ENCODE measurements at places on chromosomes 16 and 17.
A peak's percentile ranks its signal among the peaks of the same experiment; 100 is the strongest.

GRCh38 chr17:50487213-50488096, 8.8 kb downstream of the RSAD1 start:
- no peak for DNase-seq

- DNase-seq, result no peak
Measured at GRCh38 chr17:56231693-56232092, 78.4 kb downstream of the ANKFN1 start.

GRCh38 chr16:57186872-57187854, 1.0 kb downstream of the RSPRY1 start:
- DNase-seq, result peak; percentile 0

GRCh38 chr16:9778849-9779248, 403.4 kb downstream of the GRIN2A start:
- DNase-seq, result no peak

GRCh38 chr17:3447625-3448024, 14.0 kb upstream of the OR1E2 start:
- DNase-seq, result no peak

DNA sequence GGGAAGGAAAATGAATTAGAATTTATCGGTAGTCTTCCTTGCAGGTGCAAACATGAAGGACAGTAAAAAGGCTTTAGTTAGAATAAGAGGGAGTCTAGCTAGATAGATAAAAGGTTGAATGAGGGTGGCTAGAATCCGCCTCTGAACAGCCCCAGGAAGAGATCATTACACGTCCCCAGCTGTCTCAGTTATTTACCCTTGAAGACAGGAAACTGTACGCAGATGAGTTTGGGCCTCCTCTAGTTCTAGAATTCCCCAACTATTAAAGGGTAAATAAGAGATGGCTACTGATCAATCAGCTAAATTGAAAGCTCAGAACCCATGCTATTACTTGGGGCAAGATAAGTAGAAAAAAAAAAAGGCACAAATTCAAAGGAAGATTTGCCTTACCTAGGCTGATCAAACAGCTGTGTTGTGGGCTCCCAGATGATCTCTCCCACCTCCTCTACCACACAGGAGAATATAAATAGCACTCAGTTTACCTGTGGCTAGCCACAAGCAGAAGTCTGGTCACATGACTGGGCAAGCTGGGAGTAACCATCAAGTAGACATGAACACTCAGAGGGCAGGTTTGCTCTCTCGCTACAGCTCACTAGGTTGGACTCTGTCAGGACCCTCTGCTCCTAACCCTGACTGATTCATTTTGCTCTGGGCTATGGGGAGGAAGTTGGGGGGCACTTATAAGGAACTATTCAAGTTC, 17.0 kb downstream of the FAM117A start:
- DNase-seq, result peak; percentile 27

- no peak for DNase-seq
Measured at GRCh38 chr16:49837688-49838410, 18.1 kb downstream of the ZNF423 start.

DNA sequence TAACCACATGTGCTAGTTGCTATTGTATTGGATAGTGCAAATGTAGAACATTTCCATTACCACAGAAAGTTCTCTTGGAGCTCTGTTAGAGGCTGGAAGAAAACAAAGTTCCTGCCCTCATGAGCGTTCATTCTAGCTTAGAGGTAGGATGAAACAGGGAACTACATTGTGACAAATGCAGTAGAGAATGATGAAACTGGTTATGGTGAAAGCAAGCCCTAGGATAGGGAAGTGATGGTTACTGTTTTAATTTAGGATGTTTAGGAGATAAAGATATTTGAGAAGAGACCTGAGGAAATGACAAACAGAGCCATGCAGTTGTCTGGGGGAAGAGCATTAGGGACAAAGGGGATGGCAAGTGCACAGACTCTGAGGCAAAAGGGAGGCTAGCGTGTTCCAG, 50.7 kb downstream of the AATF start:
- DNase-seq, result no peak

GRCh38 chr17:38564254-38564837, 41.4 kb downstream of the SRCIN1 start:
- DNase-seq, result no peak

GRCh38 chr17:59369031-59369975, 37.8 kb downstream of the YPEL2 start:
- DNase-seq, result no peak

DNA sequence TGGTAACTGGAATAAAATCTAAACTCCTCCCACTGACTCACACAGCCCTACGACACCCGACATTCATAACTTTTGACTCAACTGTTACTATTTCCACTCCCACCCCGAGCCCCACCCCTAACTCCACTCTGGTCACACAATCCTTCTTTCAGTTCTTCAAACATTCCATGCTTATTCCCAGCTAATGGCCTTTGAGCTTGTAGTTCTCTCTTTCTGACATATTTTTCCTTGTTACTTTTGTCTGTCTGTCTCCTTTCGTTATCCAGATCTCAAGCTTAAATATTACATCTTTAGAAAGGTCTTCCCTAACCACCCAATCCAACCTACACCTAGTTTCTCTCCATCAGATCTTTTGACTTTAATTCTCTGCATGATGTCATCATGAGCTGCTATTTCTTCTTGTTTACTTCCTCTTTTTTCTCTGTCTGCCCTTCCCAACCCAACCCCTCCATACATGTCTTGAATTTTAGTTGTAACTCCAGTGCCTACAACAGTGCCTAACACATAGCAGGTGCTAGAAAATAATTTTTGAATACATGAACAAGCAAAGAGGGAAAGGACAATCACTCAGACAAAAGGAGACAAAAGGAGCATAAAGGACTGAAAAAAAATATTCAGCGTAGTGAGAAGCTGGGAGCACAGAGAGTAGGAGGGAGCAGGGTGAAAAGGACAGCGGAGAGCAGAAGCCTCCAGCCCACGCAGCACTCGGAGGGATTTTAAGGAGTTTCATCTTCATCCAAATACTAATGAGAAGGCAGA, 65.2 kb upstream of the SMIM36 start:
- no peak for DNase-seq

- no peak for DNase-seq
Measured at GRCh38 chr17:48499248-48499647, 31.6 kb downstream of the HOXB1 start.

- no peak for DNase-seq
Measured at GRCh38 chr16:49733313-49734009, 122.5 kb downstream of the ZNF423 start.

DNA sequence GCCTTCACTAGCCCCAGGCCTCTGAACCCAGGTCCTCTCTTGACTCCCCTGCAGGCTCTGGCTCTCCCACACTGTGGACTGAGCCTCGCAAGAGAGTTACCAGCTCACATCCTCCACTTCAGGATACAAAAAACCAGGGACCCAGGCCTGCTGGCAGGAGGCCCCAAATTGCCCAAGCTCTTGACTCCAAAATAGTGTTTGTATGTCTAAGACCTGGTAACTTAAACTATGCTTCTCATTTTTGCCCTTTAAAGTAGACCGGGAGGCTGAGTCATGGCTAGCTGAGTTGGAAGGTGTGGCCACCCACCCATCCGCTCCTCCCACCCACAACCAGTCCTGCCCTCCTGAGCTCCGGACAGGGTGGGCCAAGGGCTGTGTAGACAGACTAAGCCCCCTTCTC, 250.0 kb downstream of the SOX9 start:
- no peak for DNase-seq

GRCh38 chr17:51941272-51941671, 217.2 kb downstream of the CA10 start:
- DNase-seq, result no peak

- DNase-seq, result no peak
Measured at GRCh38 chr16:74874123-74874522, 99.5 kb upstream of the FA2H start.

DNA sequence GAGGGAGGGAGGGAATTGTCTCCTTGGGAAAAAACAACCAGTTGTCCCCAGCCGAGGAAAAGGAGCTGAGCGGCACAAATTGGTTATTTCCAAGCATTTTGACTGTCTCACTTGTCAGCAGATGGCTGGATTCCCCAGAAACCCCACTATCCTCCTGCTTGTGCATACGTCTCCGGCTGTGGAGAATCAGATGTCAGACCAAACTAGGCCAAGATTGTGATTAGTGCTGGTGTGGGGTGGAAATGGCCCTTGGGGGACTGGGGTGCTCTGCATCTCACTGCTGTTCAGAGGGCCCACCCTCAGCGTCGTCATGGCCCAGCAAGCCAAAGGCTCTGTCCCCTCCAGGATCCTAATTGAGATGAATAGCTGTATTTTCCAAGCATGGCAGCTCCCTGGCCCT, 131.7 kb upstream of the HSBP1 start:
- no peak for DNase-seq

DNA sequence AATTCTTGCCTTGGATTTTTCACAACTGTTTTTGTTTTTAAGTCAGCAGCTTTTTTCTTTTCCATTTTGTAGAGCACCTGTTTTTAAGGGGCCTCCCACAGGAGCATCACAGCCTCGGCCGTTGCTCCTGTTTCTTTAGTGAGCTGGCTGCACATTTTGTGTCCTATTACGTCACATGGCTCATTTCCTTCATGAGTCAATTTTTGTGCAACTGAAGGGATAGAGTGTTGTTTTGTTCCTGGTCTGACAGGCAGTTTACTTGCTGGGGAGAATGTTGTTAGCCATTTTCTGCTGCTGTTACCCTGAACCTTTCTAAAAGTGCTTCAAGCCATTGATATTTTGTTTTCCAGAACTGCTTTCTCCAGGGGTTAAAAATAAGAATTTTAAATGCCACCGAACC, 45.0 kb upstream of the CRISPLD2 start:
- no peak for DNase-seq

GRCh38 chr17:49013311-49014213, 16.4 kb downstream of the IGF2BP1 start:
- no peak for DNase-seq

GRCh38 chr16:68592466-68593337, 52.4 kb upstream of the CDH3 start:
- no peak for DNase-seq

DNA sequence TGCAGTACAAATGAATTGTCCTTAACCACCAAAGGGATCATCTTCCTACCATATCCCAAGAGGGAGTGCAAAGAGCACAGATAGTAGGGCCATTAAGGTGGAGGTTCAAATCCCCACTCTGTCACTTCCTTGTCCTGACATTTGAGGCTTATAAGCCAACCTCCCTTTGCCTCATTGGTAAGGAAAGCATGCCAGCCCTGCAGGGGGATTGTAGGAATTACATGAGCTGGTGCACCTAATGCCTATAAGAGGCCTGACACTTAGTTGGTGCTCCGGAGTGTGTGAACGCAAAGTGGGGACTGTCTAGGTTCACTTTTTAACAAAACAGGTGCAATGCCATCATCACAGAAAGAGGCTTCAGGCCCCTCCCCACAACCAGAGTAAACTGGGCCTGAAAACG, 374.4 kb downstream of the SNX29 start:
- no peak for DNase-seq

GRCh38 chr16:84637709-84638108, 10.6 kb upstream of the KLHL36 start:
- DNase-seq, result no peak

GRCh38 chr17:64244165-64244564, 18.9 kb downstream of the TEX2 start:
- DNase-seq, result no peak

- DNase-seq, result no peak
Measured at GRCh38 chr17:81516439-81516838, 3.8 kb upstream of the ACTG1 start.

DNA sequence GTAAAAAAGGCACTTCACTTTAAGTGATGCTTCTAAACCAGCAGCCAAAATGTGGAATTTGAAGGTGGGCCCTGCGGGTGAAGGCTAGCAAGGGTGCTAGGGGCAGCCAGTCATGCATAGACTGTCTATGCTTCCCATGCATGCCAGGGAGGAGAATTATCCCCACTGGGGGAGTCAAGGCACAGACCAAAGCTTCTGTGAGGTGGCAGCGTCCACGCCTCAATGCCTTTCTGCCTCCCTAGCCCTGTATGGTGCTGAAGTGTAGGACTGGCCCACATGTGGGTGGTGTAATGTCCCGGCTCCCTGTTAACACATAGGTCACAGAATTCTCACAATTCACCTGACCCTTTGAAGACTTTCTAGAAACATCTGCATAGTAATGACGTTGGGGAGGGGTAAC, 1.9 kb downstream of the HS3ST2 start:
- no peak for DNase-seq

- DNase-seq, result peak; percentile 56
Measured at GRCh38 chr17:39209317-39210092, 9.4 kb downstream of the RPL19 start.

GRCh38 chr16:47052666-47053640, 79.5 kb upstream of the DNAJA2 start:
- no peak for DNase-seq

DNA sequence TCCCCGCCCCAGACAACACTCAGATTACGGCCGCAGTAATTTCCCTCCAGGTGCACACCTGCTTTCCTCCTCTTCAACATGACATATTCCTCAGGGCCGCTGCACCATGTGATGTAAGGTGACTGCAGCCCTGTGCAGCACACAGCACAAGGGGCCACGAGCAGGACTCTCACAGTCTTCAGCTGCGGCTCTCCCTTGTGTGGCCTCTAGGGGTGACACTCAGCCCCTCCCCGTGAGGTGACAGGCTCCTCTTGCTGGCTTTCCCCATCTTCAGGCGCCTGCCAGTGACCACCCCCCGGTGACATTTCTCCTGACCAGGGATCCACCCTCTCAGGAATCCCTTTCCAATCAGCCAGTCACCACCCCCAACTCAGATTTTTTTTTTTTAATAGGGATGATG, 31.3 kb upstream of the ABCC3 start:
- no peak for DNase-seq

- no peak for DNase-seq
Measured at GRCh38 chr17:59492091-59492451, 73.3 kb upstream of the DHX40 start.

- DNase-seq, result no peak
Measured at GRCh38 chr17:59845595-59846393, 46.9 kb downstream of the TUBD1 start.

DNA sequence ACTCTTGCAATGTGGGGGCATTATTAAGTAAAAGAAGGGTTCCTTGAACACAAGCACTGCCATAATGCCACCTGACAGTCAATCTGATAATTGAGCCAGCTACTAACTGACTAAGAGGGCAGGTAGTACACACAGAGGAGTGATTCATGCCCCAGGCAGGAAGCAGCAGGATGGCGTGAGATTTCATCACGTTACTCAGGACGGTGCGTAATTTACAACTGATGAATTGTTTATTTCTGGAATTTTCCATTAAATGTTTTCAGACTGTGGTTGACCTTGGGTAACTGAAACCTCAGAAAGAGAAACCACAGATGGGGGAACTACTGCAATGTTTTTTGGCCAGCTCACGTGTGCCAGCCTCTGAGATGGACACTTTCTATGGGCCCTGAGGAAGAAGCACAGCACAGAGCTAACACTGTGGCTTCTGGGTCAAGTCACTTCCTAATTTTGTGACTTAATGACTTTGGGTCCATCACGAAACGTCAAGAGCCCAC, 46.7 kb downstream of the C17orf67 start:
- no peak for DNase-seq

DNA sequence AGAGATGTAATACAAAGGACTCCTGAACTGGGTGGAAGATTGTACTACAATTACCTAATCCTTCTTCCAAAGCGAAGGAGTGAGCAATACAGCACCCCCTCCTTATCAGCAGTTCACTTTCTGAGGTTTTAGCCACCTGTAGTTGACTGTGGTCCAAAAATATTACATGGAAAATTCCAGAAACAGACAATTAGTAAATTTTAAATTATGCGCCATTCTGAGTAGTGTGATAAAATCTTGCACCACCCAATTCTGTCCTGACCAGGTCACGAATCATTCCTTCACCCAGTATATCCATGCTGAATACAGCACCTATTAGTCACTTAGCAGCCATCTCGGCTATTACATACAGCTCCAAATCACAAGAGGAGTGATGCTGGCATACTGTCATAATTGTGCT, 23.2 kb downstream of the VPS53 start:
- DNase-seq, result no peak

GRCh38 chr17:15124746-15125145, 140.4 kb downstream of the PMP22 start:
- no peak for DNase-seq
